ENCODE measurements at places on chromosomes 7 and 10.

DNA sequence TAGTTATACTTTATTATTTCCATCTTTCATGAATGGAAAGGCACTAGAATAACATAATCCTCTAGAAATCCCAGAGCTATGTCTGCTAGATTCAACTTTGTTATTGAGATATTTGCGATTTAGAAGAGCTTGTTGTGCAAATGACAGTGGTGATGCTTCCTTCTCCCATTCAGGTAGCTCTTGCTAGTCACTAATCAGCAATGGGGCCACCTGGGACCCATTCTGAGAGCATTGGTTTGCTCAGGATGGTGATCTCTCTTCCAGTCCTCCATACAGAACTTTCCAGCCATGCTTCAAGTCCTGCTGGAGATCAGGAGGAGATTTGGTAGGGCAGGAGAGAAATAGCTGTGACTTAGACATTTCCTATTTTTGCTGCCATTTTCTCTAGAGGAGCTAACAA lies 65.8 kb upstream of the WNT16 start:
- DNase-seq = no peak

DNA sequence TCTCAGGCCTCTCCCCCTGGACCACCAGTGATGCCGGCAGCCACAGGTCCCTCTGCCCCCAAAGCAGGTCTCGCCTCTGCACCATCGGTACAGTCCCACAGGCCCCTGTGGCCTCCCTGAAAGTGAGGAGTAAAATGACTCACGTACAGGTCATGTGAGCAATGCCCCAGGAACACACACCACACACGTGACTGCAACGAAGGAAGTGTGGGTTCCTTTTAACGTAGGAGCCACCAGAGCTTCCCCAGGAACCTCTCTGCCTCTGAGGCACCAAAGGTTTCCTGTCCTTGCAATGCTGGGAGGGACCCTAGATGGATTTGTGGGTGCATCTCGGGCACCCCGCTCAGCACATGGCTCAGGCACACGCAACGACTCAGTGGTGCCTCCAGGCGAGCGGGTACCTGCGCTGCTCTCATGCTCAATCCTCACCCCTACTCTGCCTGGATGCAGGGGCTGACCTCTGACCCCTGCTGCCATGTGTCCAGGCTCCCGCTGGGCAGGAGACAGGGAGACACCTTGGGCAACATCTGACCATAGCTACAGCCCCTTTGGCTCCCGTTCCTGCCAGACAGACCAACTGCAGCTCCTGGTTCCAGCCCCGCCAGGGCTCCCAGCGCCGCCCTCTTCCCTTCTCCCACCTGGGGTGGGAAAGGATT lies 120.7 kb downstream of the PRKAG2 start:
- peak; percentile 41 for DNase-seq

DNA sequence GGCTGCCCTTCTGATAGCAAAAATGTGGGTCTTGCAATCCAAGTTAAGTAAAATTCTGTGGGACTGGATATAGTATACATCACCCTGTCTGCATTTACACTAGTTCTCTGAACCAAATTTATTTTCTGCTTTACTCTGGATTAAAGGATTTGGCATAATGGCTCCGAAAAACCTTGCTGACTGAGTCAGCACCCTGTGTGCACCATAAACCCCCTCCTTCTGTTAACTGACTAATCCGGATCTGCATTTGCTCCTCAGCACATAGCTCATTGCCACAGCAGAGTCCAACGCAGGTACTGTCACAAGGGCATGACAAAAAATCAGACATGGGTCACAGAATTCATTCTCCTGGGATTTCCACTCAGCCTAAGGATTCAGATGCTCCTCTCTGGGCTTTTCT lies 1.3 kb downstream of the OR2A5 start:
- no peak for DNase-seq

GRCh38 chr10:121900443-121901174 lies 27.2 kb downstream of the ATE1 start:
- no peak for DNase-seq

GRCh38 chr7:127290801-127291361 lies 38.1 kb upstream of the GRM8 start:
- DNase-seq = no peak

GRCh38 chr10:84198206-84198915 lies 4.0 kb downstream of the CDHR1 start:
- DNase-seq = no peak

GRCh38 chr7:130208516-130208915 lies 856 bp downstream of the SSMEM1 start:
- DNase-seq = no peak

DNA sequence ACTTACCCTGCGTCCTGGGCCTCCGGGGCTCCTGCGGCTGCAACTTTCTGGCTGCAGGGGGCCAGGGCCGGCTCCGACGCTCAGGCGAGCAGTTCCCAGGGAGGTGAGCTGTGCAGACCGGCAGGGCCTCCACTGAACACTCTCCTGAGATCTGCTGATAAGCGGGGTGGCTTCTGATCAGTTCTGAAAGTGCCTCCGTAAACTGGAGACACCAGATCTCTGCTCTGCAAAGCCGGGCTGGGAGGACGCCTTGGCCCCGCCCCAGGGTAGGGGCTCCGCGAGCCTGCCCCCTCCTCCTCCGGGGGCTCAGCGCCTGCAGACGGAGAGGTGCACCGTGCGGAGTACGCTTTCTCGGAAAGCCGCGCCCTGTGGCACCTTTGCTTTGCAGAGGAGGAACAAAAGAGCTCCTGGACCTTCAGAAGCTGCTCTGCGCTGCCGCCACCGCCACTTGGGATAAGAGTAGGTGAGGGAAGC lies 141.3 kb upstream of the VKORC1L1 start:
- no peak for DNase-seq
